ENCODE measurements at places on chromosomes 5 and 9.

GRCh38 chr9:28197653-28198052 lies 624.4 kb upstream of the C9orf72 start:
- DNase-seq = no peak

DNA sequence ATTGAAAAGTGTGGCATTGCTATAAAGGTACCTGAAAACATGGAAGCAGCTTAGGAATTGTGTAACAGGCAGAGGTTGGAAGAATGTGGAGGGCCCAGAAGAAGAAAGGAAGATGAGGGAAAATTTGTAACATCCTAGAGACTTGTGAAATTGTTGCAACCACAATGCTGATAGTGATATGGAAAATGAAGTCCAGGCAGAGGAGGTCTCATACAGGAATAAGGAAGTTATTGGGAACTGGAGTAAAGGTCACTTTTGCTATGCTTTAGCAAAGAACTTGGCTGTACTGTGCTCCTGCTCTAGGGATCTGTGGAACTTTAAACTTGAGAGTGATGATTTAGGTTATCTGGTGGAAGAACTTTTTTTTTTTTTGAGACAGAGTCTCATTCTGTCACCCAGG lies 43.5 kb downstream of the PTPDC1 start:
- no peak for DNase-seq

DNA sequence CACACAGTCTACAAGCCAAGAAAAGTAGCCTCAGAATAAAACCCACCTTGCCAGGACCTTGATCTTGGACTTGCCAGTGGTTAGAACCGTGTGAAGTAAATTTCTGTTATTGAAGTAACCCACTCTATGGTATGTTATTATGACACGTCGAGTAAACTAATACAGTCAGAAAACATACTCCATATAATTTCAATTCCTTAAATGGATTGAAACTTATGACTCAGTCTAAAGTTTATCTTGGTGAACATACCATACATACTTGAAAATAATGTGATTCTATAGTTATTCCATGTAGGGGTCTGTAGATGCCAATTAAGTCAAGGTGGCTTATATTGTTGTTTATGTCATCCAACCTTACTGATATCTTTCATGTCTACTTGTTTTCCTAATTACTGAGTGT lies 950.7 kb downstream of the TLE4 start:
- no peak for DNase-seq

DNA sequence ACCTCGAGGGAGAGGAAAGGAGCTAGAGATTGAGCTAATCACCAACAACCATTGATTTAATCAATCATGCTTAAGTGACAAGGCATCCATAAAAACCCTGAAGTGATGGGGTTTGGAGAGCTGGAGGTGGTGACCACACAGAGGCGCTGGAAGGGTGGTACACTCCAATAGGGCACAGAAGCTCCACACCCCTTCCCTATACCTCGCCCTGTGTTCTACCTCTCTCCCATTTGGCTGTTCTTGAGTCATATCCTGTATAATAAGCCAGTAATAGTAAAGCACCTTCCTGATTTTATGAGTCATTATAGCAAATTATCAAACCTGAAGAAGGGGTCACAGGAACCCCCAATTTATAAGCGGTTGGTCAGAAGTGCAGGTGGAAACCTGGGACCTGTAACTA lies 18.3 kb downstream of the ACTL7B start:
- DNase-seq = no peak

GRCh38 chr5:156444753-156445291 lies 117.9 kb downstream of the SGCD start:
- no peak for DNase-seq

DNA sequence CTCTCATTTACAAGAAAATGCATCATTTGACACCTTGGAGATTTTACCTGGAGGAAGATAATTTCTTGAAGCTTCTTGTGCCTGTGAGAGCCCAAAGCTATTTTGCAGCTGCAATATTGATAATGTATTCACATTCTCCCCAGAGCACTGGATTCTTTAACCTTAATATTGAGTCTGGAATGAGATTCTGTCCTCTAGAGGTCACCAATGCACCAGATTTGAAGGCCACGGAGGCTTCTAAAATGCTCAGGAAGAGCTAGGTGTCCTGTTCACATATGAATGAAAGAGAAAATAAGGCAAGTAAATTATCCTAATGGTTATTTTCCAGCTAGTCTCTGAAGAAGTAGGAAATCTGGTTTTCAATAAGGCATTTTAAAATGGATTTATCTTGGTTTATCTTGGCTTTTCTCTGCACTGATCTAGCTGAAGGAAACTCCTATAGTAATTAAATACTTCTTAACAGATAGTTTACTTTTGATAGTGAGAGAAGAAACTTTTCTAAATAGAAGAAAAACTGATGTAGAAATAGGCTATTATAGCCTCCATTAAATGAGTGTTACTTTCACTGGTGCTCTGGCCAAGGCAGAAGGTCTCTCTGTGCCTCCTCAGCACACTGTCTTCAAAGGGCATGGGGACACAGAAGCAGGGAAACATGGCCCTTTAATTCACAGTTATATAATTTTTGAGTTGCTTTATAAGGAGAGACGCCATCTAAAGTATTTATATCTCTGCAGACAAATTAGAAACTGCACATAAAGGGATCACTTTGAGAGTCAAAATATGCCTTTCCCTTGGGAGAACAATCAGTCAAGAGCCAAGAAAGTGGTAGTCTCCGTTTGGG lies 297.0 kb upstream of the ACTBL2 start:
- no peak for DNase-seq

- no peak for DNase-seq
Measured at GRCh38 chr5:113427871-113428574, 6.8 kb downstream of the TSSK1B start.

- no peak for DNase-seq
Measured at GRCh38 chr5:162268694-162269481, 201.3 kb downstream of the GABRG2 start.

- no peak for DNase-seq
Measured at GRCh38 chr9:136721339-136722092, 9.1 kb downstream of the DIPK1B start.

- no peak for DNase-seq
Measured at GRCh38 chr5:81006947-81007636, 46.9 kb downstream of the RASGRF2 start.

DNA sequence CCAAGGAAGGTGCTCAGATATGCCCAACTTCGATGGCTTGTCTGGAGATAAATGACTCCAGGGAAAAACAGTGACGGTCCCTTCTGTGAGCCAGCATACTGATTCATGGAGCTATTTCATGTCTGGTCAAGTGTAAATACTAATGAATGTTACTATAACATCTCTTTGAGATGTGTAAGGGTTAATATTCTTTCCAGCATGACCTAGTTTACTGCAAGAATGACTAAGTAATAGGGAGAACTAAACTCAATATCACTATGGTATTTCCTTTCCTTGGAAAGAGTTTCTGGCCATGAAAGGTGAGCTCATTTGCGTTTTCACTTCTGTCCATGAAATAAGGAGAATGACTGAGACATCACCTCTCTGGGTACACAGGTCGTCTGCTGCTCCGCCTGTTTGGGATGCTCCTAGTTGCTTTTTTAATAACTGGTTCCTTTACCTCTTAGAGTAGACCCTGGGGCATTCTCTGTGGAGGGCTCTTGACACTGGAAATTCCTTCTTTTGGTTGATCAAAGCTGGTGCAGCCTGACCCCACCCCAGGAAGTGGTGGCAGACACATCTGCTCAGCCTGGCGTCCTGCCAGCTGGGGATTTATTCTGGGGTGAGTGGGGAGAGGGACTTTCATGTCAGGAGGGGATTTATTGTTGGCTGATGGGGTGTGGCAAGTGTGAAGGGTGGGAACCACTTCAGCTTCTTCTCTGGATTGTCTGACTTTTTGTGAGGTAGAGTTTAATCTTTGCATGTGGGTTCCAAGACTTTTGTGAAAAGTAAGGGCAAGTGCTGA lies 250.0 kb upstream of the MPDZ start:
- no peak for DNase-seq

GRCh38 chr9:68584189-68585033 lies 43.7 kb upstream of the TMEM252 start:
- peak; percentile 72 for DNase-seq

- DNase-seq = no peak
Measured at GRCh38 chr5:54528633-54529209, 11.2 kb downstream of the SNX18 start.

DNA sequence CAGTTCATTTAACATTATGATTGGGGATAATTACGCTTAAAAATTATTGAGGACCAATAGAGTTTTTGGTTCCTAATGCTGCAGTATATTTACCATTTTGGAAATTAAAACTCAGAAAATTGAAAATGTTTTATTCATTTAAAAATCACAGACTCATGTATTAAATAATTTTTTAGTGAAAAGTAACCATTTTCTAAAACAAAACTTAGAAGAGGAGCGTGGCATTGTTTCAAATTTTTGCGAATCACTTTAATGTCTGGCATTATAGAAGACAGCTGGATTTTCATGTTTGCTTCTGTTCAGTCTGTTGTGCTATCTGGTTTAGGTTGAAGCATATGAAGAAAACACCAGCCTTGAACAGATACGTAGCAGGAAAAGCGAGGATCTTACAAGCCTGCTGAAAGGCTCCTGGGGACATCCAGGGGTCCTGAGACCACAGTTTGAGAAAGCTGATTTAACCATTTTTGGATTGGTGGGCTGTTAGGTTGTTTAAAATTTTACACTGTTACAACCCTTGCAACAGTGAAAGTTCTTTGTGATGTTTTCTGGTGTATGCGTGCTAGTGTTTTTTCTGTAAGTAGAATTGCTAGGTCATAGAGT lies 1.6 kb downstream of the ZFYVE16 start:
- no peak for DNase-seq

All from HuH-7 (cell line).